ENCODE measurements at places on chromosomes 1 and 21. TPM values are rescaled to one million over a fixed set of nuclear protein-coding genes. Genes with fewer than 3 reads are reported as not detected.

GRCh38 chr1:15627343-15627988, 10.2 kb downstream of the DDI2 start:
- DNase-seq: no peak

GRCh38 chr1:165392634-165393571, 36.4 kb upstream of the LMX1A start:
- no peak for DNase-seq

- no peak for DNase-seq
These were observed 22.1 kb upstream of the JUN start for GRCh38 chr1:58805716-58806571.

DNA sequence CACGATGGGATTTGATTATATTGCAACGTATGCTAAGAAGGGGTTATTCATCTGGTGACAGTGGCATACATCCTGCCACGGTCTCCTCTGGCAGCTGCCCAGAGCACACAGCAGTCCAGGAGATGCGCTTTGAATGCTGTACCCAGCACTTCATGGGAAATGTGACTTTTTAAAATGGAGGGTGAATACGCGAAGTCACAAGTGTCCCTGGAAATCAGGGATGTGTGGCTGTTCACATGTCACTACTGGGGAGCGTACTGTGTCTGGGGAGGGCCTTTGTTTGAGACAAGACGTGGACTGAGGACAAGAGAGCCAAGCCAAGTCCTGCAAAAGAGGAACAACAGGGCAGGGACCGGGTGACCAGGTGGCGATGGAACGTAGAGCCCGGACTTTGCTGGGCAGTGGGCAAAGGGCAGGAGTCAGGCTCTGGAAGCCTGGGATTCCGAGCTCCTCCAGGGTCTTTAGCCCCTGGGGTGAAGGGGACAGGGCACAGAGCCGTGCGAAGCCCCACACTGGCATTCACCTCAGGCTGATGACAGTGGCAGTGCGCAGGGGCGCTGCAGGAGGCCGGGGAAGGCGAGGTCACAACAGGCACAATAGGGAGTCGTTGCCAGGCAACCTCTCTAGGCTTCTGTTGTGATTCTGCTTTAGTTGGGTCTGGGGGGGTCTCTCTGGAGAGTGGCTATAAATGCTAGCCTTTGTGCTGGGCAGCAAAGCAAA, 11.4 kb upstream of the ZBTB21 start:
- no peak for DNase-seq

DNA sequence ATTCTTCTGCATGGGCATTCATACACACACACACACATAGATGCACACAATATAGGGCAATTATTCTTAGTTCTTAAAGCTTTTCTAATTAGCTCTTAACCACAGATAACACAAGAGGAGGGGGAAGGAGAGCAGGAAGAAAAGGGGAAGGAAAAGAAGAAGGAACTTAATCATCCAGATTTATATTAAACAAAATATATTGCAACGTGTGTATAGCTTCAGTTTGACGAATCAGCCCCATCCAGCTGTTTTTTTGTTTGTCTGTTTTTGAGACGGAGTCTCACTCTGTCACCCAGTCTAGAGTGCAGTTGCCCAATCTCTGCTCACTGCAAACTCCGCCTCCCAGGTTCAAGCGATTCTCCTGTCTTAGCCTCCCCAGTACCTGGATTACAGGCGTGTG, 21.7 kb upstream of the ANKRD13C start:
- DNase-seq: no peak

GRCh38 chr1:43229826-43230780, 39.7 kb upstream of the TMEM125 start:
- no peak for DNase-seq

Gene RIPPLY3
- total RNA-seq: 1.2 TPM

Gene RPAP2
- 16.3 TPM for total RNA-seq

Gene CRYBG2
- 0.64 TPM for total RNA-seq

Gene TACSTD2
- 0.28 TPM for total RNA-seq
